ENCODE measurements at places on chromosomes 11 and 22.

GRCh38 chr22:28670161-28670560, 9.5 kb downstream of the TTC28 start:
- no peak for DNase-seq

GRCh38 chr22:29334696-29335344, 19.3 kb upstream of the RASL10A start:
- DNase-seq = no peak

GRCh38 chr11:30760345-30760744, 174.2 kb upstream of the MPPED2 start:
- no peak for DNase-seq

DNA sequence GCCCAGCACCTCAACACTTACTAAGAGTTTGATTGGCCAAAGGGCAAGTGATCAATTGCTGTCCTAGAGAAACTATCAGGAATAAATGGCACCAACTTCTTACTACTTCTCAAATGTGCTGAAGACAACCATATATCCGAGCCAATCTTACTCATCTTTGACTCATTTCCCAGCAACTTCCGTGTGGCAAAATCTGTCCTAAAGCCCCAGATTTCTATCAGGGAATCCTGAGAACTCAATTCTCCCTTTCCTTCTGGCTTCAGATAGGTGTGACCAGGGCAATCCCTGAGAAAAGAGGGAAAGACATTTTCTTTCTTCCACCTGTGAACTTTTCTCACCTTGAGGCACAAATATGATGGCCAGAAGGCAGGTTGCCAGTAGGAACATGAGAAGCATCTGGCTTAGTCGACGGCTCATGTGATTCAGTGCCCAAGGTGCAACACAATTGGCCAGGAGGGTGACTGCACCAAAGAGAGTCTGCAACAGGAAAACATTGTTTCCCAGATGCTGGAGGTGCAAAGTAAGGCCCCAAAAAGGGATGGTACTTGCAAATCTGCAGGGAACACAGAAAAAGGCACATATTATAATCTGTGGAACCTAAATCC, 21.8 kb upstream of the SLC22A24 start:
- DNase-seq = no peak

- DNase-seq = no peak
These were observed 109.0 kb downstream of the OSBP2 start for GRCh38 chr22:30803679-30804078.
